ENCODE measurements at places on chromosomes 3 and 15.
A peak's percentile ranks its signal among the peaks of the same experiment; 100 is the strongest.

DNA sequence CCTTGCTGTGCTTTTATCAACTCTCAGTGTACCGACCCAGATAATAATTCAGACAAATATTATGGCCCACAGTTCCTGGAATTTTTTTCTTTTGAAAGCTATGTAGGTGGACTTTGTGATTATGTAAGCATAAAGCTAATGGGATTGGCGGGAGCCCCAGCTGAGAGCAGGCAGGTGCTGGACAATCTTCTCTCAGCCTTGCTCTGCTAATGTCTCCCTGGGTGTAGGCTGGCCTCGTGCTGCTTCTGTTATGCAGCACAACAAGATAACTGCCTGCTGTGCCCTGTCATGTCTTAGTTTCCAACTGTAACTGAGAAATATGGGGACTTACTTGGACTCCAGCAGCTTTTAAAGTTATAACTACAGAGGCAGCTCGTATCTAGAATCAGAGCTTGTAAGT is 415.0 kb downstream of the PDCD6IP start:
- DNase-seq = no peak

DNA sequence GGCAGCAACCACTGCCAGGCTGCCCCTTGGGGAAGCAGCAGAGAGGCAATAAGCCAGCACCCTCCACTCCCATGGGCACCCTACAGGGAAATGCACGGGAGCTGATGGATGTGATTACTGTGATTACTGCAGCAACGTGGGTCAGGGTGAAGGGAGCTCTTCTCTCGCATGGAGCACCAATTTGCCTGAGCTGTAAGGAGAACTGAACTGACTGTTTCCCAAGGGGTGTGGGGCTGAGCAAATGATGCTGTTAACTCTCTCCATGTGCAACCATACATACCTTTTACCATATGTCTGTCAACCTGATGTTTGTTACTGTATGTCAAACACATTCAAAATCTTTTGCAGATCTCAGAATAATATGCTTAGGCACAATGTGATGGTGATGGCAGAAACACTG is 680.6 kb downstream of the SQOR start:
- DNase-seq = no peak

- no peak for DNase-seq
These were observed 41.8 kb downstream of the MUC20 start for GRCh38 chr3:195762611-195763010.

DNA sequence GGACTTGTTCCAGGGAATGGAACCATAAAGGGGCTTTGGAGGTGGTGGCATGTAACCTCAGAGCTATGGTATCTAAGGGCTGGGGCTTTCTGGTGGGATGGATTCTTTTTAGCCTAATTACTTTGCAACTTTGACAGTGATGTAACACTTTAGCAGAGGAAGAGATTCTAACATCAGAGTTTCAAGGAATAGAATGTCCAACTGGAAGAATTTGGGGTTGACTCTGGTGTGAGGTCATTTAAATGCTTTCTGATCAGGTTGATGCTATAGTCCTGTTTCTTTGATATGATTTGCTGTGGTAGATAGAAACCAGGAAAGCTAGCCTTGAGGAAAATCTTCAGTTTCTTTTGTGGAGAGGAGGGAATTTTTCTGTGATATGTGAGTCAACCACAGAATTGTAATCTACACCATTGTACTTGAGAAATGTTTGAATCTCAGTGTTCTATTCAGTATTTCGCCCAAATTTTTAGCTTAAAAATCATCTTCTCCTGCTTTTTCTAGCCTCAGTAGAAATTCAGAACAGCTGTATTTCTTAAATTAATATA is 40.0 kb downstream of the ATP2C1 start:
- no peak for DNase-seq

GRCh38 chr3:151394611-151395010 is 10.1 kb upstream of the P2RY12 start:
- no peak for DNase-seq

DNA sequence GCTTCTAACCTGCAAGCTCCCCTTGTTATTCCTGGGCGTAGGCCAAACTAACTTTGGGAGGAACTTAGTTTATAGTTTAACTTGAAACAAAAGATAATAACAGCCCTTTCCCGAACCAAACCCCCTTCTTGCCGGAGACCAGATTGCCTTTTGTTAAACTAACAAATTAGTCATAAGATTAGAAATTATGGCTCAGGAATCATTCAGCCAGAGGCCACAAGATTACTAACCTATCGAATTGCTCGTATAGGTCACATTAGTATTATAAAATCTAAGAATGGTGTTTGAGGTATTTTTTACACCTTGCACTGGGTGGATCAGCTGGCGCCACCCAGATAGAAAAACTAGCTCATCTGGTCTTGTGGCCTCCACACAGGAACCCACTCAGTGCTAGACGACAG is 65.3 kb upstream of the RAP2B start:
- no peak for DNase-seq

- DNase-seq = no peak
These were observed 35.2 kb downstream of the SLC6A20 start for GRCh38 chr3:45760878-45761711.

- DNase-seq = no peak
These were observed 275.7 kb upstream of the P2RY1 start for GRCh38 chr3:152559246-152559645.

DNA sequence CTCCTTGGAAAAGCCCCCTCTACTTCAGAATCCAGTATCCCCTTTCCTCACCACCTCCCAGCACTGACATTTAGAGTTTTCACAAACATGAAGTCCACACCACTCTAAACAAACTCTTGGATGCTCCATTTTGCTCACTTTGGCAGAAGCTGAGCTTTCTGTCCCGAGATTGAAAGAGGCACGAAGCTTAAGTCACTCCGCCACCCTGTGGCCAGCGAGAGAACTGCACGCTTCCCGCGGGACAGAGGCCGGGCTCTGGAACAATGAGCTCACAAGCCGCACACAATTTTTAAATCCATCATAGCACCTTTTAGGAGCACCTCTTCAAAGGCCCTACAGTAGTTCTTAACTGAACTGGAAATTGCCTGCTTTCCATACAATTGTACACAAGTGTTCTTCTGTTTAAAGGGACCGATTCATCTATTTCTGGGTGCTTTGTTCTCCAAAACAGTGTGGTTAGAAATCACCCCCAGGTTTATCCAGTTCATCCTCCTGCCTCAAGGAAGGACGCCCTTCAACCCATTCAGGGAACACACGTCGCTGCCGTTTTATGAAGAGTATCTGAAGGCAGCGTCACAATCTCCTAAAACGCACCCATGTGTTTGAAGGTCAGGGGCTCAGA is 226.1 kb downstream of the VPS13C start:
- DNase-seq = peak; percentile 39

DNA sequence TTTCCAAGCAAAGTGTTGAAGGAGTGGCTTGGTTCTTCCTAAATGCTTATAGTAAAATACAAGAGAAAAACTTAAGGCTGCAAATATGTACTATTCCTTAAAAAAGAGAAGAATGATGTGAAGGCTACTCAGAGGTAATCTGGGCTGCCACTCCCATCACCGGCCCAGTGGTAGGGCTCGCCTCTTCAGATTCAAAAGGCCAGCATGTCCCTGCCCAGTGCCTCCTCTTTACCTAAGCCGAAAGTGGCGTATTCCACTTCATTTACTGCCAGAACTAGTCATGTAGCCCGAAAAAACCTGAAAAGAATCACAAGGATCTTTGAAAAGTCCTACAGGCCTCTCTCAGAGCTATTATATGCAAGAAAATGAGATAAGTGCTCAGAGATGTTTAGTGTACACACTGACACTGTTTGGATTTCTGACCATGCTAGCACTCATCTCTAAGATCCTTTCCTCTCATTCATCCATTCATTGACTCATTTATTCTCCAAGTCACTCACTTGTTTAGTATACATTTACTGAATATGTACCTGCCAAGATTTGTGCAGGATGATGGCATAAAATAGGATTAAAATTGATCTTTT is 373.3 kb upstream of the THBS1 start:
- DNase-seq = no peak

DNA sequence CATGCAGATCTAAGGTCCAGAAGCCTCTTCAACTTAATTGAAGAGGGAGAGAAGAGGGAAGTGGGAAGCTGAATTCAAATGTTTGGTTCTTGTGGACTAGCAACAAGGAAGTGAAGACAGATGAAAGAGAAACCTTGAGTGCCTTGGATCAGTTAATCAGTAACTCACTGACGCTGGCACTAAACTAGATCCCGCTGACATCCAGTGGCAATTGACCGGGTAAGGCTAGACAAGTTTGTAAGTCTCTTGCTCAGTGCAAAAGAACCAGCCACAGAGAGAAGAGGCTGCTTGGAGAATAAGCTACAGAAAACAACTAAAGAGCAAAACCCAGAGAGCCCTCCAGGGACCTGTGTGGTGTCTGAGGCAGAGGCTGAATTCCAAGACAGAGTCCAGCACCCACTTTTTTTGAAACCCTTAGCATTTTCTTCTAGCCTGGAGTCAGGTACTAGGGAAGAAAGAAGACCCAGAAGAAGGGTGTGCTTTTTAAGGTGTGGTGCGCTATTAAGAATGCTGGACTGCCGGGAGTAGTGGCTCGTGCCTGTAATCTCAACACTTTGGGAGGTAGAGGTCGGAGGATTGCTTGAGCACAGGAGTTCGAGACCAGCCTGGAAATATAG is 6.9 kb downstream of the PLCH1 start:
- no peak for DNase-seq

- DNase-seq = peak; percentile 14
These were observed 121.3 kb downstream of the RPLP1 start for GRCh38 chr15:69573815-69574475.

DNA sequence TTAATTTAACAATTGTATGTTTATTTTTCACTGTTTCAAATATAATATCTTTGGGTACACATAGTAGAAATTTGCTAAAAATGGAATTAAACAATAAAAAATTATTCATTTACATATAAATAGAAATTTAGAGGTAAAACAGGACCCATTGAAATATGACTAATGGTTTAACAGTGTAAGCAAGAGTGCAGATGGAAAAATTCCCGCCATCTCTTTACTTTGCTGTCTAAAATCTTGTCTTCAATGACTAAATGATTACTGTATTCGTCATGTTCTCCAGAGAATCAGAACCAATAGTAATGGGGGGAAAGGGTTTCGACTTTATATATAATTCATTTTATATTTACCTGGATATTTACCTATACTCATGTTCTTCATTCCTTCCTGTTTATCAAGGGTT is 163.1 kb downstream of the IL1RAP start:
- no peak for DNase-seq

GRCh38 chr3:180040966-180041365 is 4.2 kb upstream of the PEX5L start:
- no peak for DNase-seq

- DNase-seq = no peak
These were observed 59.0 kb downstream of the RORA start for GRCh38 chr15:61169904-61170695.

DNA sequence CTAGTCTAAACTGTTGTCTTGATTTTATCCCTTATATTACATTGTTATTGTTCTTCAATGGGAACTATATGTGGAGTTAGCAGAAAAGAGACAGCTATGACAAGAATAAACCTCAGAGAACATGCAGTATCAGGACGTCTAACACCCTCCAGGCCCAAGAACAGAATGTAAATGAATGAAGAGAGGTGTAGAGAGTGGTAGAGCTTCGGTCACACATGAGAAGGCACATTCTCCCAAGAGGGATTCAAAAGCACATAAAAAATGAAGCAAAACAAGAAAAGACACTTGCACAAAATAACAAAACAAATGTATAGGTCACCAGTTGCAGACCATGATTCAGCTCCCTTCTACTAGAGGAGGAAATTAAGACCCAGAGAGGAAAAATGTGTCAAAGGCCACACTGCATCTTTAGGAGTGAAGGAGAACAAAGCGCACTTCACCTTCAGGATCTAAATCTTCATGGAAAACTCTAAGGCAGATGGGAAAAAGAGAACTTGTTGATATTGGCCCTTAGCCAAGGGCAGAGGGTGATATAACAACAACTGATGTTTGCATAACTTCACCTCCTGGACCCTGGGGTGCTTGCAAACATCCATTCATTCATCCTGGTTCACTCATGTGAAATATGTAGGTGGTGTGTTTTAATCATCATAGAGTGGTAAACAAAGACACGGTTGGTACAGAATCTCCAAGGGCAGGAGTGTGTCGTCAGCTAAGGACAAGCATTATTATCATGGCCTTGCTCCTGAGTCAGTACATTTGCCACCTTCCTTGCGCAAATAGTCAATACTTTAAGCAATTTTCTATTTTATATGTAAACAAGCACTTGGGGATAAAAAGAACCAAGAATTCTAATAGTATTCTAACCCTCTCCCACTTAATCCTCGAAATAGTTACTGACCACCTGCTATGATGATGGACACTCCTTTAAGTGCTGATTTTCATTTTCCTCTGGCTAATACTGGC is 8.8 kb downstream of the NEK10 start:
- DNase-seq = no peak

DNA sequence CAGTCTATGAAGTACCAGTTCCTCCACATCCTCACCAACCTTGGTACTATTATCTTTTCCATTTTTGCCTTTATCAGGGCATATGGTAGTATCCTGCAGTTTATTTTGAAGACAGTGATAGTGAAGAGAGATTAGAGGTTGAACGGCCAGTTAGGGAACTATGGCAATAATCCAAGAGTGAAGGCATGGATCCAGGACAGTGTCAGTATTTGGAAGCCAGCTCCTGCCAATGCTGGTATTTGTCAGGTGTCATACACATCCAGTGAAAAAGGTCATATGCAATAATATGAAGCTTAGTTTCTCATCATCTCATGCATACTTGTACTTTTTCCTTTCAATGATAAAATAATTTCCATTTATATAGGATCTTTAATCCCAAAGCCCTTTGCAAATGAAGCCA is 56.8 kb upstream of the KCNMB2 start:
- DNase-seq = no peak

DNA sequence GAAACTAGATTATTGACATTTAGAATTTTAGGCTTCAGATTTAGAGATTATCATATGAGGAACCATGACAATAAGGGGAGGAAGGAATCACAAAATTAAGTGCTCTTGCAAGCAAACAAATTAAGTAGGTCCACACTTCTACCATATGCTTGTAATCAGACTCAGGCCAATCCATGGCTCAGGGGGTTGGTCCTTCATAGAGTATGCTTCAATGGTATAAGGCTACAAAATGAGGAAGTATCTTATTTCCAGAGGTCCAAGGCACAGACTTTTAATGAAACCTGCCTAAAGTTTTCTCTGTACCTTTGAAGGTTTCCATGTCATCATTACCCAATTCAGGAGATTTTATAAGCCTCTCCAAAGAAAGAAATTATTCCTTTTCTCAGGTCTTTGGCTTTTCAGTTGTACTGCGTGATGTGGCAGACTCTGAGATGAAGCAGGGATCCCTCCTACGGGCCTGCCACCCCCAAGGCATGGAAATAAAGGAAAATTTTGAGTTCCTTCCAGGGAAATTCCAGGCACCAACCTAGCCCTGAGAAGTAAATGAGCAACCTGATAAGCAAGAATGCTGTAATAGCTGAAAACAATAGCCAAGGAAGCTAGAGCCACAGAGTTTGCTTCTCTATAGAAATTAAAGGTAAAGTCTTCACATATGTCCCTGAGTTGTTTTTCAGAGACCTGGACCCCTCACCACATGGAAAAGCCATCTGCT is 36.3 kb downstream of the SERPINI2 start:
- no peak for DNase-seq

- no peak for DNase-seq
These were observed 145.5 kb downstream of the SMAD6 start for GRCh38 chr15:66847565-66847991.

Data from stimulated activated CD4-positive, alpha-beta T cell treated with anti-CD3 and anti-CD28 coated beads, Interleukin-12 subunit alpha, Interleukin-12 subunit beta, amount 100 ng/mL, for 24 hours (primary cell).